Right renal pelvis (tissue), 4 donors: ENCODE measurements at places on chromosomes 1 and 21.

GRCh38 chr1:186283374-186283773, 91.7 kb downstream of the TPR start:
- no peak for DNase-seq

DNA sequence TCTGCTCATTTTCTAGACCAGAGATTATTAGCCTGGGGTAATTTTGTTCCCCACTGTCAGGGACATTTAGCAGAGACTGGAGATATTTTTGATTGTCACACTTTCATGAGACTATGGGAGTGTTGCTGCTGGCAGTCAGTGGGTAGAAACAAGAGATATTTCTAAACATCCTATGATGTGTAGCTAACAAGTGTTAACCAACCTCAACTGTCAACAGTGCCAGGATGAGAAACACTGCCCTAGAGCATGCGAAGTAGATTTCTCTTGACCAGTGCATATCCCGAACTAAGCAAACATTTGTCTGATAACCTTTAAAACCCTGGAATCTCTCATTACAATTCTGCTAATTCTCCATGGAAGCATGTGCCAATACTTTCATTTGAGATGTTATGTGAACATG, 607.4 kb upstream of the TMPRSS15 start:
- no peak for DNase-seq

GRCh38 chr1:227300682-227301081, 17.6 kb downstream of the CDC42BPA start:
- no peak for DNase-seq

DNA sequence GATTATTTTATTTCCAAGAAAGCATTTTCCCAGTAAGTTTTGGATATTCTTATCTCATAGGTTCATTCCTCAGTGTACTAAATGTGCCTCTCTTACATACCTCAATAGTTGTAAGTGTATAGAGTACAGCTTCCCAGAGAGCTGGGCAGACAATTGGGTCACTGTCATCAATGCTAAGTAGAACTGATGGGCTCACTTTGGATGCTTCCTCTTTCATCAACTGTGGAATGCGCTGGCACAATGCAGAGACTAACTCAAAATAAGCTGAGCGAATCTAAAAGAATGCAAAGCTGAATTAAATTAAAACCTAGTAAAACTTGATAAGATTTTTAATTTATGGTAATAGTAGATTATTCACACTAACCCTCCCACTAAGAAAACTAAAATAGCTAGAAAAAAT, 21.5 kb downstream of the LTN1 start:
- DNase-seq, result no peak

DNA sequence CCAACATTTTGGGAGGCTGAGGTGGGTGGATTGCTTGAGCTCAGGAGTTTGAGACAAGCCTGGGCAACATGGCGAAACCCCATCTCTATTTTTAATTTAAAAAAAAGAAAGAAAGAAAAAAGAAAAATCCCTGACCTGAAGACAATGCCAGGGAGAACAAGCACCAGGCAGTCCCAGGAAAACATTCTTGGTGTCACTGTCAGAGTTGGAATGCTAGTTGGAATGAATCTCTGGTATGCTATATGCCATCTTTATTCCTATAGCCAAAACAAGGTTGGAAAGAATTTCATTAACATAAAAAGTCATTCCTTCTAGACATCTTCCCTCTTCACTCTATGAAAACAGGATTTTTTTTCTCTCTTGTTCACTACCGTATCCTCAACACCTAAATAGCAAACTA, 2.8 kb downstream of the DNAJC8 start:
- no peak for DNase-seq

DNA sequence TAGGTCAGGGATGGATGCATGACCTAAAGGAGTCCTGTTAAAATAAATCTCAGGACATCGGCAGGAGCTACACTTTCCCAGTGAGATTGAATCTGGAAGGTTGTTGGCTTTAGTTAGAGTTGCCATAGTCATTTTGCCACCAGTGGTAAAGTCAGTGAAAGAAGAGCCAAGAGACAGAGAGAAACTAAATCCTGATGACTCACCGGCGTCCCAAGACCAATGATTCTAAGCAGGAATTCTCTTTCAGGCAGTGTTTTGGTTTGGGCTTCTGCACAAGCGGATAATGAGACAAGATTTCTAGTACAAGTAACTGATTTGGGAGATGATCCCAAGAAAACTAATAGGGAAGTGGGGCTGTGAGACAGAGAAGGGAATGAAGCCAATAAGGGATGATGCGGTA, 88.8 kb upstream of the ETS2 start:
- DNase-seq, result no peak

GRCh38 chr1:55445416-55445815, 230.3 kb upstream of the USP24 start:
- no peak for DNase-seq

GRCh38 chr1:182259229-182259872, 132.2 kb downstream of the GLUL start:
- no peak for DNase-seq

DNA sequence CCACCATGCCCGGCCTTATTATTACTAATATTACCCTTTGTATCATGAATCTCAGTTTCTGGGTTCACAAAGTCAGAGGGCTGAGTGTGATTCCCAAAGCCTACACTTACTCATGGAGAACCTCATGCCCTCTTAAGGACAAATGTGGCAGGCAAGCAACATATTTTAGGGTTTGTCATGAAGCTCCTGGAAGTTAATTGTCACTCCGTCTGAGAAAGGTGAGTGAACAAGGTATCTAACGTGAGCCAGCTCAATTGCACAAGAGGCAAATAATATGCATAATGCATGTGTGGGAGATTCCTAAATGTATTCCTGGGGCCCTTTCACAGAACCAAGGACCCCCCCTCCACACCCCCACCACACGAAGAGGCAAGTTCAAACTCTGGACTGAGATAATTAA, 10.1 kb upstream of the TIAM1 start:
- DNase-seq, result no peak

- no peak for DNase-seq
Measured at GRCh38 chr1:151368393-151369301, 3.9 kb downstream of the SELENBP1 start.

- no peak for DNase-seq
Measured at GRCh38 chr1:201360486-201360885, 17.0 kb downstream of the TNNT2 start.

DNA sequence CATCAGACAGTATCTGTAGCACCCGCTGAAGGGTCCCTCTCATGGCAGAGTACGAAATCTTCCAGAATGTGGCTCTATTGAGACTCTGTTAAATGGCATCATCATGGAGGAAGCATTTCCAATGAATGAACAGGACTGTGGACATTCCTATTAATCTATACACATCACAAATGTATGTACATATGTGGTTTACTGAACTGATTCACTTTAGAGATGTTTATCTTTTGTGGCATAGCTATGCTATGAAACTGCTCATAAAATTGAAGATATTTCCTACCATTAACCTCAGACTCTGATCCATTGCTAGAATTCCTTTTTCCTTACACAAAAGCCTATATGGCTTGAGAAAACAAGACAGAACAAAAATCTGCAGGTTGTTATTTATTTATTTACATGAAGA, 259.6 kb upstream of the RRP15 start:
- no peak for DNase-seq

- peak; percentile 40 for DNase-seq
Measured at GRCh38 chr1:7117399-7118281, 332.4 kb downstream of the CAMTA1 start.

DNA sequence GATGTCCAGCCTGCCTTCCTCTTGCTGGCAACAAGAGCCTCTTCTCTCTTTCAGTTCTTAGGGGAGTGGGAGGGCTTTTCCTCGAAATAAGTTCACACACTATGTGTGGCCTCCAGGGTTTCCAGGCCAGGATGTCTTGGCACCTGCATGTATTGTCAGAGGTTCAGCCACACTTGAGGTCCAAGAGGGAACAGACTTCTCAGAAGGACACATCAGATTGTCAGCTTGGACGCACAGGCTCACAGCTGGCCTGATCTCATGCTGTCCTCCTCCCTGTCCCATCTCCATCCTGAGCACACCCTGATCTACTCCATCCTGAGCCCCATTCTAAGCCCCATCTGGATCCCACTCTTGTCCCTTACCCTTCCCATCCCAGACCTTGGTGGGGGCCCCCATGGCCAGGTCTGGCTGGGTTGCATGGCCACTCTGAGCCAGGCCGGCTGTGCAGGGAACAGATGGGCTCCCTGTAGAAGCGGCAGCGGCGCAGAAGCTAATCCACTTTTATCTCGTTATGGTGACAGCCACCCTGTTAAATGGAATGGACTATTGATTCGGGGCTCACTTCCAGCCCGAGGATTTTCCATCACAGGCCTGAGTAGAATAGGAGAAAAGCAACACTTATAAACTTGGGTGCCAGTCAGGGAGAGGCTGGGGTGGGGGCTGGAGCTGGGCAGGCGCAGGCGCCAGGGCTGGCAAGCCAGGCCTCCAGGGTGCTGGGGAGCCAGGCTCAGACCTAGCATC, 85.1 kb upstream of the CSF3R start:
- DNase-seq, result no peak

DNA sequence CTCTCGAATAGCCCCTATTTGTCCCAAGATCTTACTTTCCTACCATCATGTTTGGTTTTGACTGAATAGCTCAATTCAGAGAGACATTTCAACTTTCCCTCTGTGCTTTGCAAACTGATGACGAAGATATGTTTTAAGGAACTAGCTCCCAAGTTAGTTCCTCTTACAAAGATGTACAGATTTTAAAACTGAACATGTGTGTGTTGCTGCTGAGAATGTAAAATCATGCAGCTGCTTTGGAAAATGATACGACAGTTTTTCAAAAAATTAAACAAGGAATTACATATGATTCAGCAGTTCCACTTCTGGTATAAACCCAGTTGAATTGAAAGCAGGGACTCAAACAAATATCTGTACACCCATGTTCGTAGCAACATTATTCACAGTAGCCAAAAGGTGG, 33.6 kb downstream of the KIF26B start:
- DNase-seq, result no peak

- DNase-seq, result no peak
Measured at GRCh38 chr1:67682659-67683197, 2.3 kb upstream of the GADD45A start.

- no peak for DNase-seq
Measured at GRCh38 chr1:204929487-204930154, 59.0 kb downstream of the NFASC start.

DNA sequence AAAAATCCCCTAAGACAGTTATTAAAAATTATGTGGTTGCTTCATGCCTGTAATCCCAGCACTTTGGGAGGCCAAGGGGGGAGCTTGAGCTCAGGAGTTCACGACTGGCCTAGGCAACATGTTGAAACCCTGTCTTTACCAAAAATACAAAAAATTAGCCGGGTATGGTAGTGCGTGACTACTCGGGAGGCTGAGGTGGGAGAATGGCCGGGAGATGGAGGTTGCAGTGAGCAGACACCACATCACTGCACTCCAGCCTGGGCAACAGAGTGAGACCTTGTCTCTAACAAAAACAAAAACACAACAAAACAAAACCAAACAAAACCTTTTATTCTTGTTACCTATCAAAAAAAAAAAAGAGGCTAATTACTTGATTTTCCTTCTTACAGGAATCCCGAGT, 2.1 kb downstream of the ELK4 start:
- DNase-seq, result no peak

DNA sequence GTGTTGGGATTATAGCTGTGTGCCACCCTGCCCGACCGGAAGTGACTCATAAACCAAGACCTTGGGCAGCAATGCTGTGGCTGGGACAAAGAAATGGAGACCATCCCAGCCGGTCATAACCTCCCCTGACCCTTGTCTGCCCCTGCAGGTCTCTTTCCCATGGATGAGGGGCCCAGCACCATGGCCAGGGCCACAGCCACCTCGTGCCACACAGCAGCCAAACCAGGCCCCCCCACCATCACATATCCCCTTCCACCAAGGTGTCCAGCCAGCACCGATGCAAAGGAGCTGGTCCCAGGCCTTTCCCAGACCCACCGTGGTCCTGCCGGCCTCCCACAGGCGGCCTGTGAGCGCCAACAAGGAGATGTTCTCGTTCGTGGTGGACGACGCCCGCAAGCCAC, 42.2 kb downstream of the FHAD1 start:
- no peak for DNase-seq

DNA sequence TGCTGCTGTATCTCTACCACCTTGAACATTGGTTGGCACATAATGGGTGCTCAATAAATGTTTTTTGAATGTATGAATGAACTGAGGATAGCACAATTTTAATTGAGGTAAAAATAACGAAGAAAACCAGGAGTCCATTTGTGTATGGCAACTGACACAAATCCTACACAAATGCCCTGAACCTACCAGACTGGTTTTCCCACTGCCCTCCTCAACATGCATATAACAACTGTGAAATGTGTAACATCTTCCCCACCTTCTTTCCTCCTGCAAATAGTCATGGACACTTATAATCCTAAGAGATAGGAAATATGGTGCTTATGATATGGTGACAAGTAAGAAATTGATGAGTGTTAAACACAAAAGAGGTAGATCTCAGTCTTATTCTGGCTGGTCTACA, 9.9 kb upstream of the LMO4 start:
- no peak for DNase-seq

DNA sequence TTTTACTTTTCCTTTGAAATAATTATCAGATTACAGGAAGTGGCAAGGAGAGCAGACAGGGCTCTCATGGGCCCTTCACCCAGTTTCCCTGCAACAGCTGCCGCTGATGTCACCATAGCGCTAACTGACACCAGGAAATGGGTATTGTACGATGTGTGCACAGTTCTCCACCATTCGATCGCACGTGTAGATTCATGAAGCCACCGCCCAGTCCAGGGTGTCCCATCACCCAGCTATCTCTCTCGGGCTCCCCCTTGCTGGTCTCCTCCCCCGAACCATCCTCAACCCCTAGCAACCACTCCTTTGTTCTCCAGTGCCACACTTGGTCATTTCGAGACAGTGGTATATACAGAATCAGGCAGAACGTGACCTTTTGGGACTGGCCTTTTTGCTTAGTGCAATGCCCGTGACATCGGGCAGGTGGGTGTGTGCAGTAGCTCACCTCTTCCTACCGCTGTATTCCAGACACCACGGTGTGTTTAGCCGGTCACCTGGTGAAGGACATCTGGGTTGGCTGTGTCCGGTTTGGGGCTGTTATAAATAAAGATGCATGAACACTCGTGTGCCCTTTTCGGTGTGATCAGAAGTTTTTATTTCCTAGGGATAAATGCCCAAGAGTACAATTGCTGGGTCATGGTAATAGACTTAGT, 118.4 kb downstream of the CRYAA start:
- no peak for DNase-seq

GRCh38 chr1:2534687-2535441, 4.8 kb upstream of the HES5 start:
- no peak for DNase-seq

DNA sequence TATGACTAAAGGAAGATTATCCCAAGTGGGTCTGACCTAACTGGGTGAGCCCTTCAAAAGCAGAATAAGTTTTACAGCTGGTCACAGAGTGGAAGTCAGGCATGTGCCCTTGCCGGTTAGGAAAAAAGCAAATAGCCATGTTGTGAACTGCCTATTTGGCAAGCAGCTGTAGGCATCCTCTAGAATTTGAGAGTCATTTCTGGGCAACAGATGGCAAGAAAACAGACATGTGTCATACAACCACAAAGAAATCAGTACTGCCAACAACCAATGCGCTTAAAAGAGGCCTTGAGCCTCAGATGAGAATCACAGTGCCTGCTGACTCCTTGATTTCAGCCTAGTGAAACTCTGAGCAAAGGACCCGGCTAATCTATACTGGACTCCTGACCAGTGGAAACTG, 26.8 kb downstream of the LRRC53 start:
- DNase-seq, result no peak
